ENCODE measurements at places on chromosomes 11 and 22.

DNA sequence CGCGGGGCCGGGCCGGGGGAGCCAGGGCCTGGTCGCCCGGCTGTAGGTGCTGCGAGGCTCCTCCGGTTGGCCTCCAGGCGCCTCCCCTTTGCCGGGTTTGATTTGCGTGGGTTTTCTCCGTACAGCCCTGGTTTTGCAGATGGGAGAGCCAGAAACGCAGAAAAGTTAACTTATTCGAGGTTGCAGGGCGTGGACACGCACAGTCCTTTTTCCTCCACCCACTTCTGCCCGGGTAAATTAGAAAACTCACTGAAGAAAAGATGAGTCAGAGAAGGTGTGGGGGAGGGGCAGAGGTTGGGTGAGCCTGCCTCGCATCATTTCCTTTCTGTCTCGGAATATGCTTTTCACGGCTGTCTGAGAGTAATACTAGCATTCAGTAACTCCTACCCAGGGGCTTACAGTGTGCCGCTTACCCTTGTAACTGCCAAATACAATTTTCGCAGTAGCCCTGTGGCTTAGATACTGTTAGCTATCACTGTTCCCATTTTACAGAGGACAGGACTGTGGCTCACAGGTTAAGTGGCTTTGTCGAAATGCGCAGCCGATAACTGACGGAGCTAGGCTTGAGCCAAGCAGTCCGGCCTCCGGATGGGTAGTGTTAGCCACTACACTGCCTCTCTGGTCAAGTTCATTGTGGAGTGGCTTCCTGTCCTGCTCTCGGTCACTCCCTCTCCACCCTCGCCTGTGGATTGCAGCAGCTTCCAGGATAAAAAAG is 812 bp downstream of the FADD start:
- peak; percentile 5 for DNase-seq

DNA sequence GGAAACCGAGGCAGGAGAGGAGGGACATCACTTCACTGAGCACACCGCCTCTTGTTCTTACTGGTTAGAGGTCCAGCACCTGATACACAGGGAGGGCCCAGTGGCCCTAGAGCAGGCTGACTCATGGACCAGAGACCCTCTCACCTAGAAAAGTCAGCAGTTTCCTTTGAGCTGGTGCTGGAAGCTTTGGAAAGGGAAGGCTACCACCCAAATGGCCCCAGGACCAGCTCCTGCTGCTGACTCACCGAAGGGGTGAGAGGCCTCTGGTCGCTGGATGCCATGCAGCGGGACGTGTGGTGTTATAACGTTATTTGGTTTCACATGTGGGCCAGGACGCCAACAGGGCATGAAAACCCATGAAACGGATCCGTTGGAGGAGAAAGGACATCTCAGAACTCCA is 3.8 kb downstream of the NADSYN1 start:
- DNase-seq = no peak

GRCh38 chr11:121615501-121615900 is 162.7 kb upstream of the SORL1-AS1 start:
- no peak for DNase-seq

DNA sequence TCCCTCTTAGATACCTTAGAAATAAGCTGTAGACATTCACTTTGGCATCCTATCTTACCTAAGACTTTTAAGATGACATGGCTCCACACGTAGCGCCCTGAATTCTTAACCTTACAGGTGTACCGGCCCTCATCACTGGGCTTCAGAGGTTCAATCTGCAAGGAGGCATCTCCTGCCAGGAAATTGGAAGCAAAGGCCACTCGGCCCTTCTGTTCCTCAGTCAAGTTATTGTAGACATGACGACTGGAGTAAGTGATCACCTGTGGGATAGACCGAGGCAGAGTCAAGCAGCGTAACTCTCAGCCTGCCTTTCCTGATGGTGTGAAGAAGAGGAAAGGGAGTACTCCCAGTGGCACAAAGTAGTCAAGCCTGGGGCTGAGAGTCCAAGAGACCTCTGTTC is 22.5 kb upstream of the HSPA8 start:
- DNase-seq = no peak
